ENCODE measurements at places on chromosomes 7 and 10. TPM values are rescaled to one million over a fixed set of nuclear protein-coding genes. Genes with fewer than 3 reads are reported as not detected.

- no peak for DNase-seq
- H3K4me3 ChIP-seq = no peak overlapping the region
- H3K4me1 ChIP-seq = no peaks in the 10 kb centered on the region
- H3K36me3 ChIP-seq = no peaks in the 10 kb centered on the region
Observed at GRCh38 chr7:87575521-87575920, 25.2 kb downstream of the ABCB1 start.

CUTC gene
- total RNA-seq = 14.8 TPM

DNA sequence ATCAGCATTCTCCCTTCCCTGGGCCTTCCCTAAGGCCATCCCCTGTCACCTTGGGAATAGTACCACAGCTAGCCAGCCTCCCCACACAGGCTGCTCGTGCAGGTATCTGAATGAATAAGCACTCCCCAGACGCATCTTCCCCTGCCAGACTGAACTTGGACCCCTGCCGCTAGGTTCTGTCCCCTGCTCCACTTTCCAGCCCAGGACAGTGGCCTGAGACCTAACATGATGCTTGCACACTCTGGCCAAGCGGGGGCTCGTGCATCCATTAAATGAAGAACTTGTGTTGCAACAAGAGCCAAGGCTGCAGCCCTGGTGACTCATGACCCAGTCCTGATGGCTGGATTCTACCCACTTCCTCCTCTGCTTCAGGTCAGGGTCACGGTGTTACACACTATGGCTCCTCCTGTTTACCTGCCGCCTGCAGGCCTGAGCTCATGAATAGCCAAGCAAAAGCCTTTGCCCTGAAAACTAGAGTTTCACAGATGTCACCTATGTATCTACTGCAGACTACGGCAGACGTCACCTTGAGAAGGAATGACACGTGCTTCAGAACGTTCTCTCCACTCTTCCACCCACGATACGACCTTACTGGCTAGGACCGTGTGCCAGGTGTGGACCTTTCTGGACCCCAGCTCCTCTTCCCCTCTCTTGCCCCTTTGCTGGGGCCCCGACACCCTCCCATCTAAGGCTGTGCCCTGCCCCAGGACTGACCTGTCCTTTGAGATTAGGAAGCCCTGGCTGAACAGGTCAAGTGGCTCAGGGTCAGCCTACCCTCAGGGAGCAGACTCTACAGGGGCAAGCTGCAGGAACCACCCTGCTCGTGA, 6.5 kb downstream of the ASB13 start:
- H3K27me3 ChIP-seq = no peaks in the 10 kb centered on the region
- no peak overlapping the region for H3K4me3 ChIP-seq
- peak; percentile 41 for DNase-seq
- H3K4me1 ChIP-seq = peaks cover 28% of the 10 kb centered on the region

GRCh38 chr7:98133181-98133580, 26.5 kb downstream of the LMTK2 start:
- no peak overlapping the region for H3K4me3 ChIP-seq
- no peak for DNase-seq
- H3K27me3 ChIP-seq = no peaks in the 10 kb centered on the region
- peaks cover 51% of the 10 kb centered on the region for H3K4me1 ChIP-seq
- no peaks in the 10 kb centered on the region for H3K36me3 ChIP-seq
- H3K27ac ChIP-seq = peak overlapping the region; percentile 84

- H3K4me1 ChIP-seq = peaks cover 30% of the 10 kb centered on the region
- DNase-seq = no peak
- H3K27me3 ChIP-seq = peaks cover 92% of the 10 kb centered on the region
- no peak overlapping the region for H3K4me3 ChIP-seq
Observed at GRCh38 chr7:27171325-27171636, 2.8 kb downstream of the HOXA10 start.

- H3K27me3 ChIP-seq = no peaks in the 10 kb centered on the region
- H3K4me3 ChIP-seq = no peak overlapping the region
- no peaks in the 10 kb centered on the region for H3K36me3 ChIP-seq
- H3K4me1 ChIP-seq = peaks cover 20% of the 10 kb centered on the region
- no peak overlapping the region for H3K27ac ChIP-seq
Observed at GRCh38 chr7:47587976-47588375, 6.1 kb upstream of the TNS3 start.

Data from body of pancreas (tissue), 4 donors.